ENCODE measurements at places on chromosomes 5 and 9.

GRCh38 chr9:19895006-19895405 lies 106.2 kb upstream of the SLC24A2 start:
- DNase-seq = no peak

DNA sequence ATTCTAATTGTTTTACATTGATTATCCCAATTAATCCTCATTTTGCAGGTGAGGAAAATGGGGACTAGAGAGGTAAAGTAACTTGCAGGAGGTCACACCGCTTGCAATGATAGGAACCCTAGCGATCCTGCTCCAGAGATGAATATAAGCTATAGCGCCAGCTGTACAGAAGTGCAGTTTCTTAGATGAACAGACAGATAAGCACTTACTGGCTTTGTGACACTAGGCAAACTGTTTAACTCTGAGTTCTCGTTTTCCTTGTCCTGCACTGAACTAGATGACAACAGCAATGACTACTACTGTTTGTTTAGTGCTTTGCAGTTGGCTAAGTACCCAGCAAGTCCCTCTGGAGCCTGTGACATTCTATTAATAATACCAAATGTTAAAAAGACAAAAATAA lies 11.1 kb downstream of the LHX6 start:
- no peak for DNase-seq

- DNase-seq = no peak
Measured at GRCh38 chr9:125404733-125405132, 143.1 kb downstream of the GAPVD1 start.

- peak; percentile 40 for DNase-seq
Measured at GRCh38 chr9:131799177-131799823, 59.4 kb upstream of the RAPGEF1 start.

GRCh38 chr5:124908581-124909451 lies 162.4 kb upstream of the ZNF608 start:
- no peak for DNase-seq

- DNase-seq = no peak
Measured at GRCh38 chr5:119287547-119288111, 68.2 kb upstream of the TNFAIP8 start.

GRCh38 chr9:129677456-129677855 lies 12.0 kb downstream of the PRRX2 start:
- DNase-seq = no peak

GRCh38 chr5:5381310-5381913 lies 41.1 kb upstream of the ICE1 start:
- no peak for DNase-seq

GRCh38 chr9:123073991-123074422 lies 40.5 kb downstream of the GPR21 start:
- no peak for DNase-seq

GRCh38 chr5:53039855-53040254 lies 50.7 kb downstream of the ITGA2 start:
- no peak for DNase-seq

DNA sequence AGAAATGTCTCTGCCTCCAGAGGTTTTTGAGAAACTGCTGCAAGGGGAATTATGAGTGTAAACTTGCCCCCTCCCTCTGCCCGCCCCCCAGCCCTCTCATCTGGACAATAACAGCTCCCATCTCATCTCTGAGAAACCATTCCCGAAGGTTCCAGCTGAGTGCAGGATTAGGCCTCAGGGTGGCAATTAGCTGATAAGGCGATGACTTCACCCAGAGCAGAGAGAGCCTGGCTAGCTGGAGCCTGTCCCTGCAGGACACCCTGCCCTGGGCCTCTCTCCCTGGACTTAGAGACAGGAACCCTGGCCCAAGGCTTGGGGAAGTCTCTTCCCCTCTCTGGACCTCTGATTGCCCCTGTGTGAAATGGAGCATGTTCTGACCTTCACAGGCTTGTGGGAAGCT lies 45.7 kb upstream of the HAND1 start:
- no peak for DNase-seq

- DNase-seq = no peak
Measured at GRCh38 chr5:141363952-141364660, at the start of gene PCDHGA5. Gene PCDHGA5 (plus strand): TSS chr5:141364162. CDS start chr5:141364331, 169 bp downstream.

DNA sequence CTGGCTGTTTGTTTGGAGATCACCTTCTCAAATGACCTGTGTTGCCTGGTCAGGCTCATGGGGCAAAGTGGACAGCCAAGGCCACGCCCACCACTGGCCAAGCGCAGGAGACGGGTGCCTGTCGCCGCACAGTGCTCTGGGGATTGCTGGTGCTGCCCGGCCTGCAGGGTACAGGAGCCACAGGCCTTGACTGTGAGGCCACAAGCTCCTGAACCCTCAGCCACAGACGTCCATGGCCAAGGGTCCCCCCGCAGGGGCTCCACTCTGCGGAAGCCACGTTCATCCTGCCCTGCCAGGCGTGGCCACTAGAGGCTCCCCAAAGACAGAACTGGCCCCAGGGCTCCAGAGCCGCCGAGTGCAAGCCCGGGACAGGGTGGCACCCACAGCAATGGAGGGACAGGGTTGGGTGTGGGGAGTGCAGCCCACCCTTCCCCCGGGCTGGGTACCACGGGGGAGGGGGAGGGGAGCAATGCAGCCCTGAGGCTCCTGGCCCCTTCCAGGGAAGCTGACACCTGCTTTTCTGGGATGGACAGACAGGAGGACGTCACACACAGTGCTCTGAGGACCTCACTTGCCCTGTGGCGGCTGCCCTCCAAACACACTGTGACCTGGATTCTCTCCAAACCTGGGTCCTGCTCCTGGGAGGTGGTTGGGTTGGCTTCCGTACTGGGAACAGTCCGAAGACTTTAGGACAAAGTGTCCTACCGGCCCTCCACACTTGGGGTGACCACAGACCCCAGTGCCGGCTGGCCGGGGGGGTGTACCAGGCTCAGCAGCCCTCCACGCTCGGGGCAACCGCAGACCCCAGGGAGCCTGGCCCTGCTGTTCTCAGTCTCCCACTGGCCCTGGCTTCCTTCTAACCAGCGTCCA lies 21.5 kb downstream of the TPPP start:
- DNase-seq = peak; percentile 89

GRCh38 chr9:131496844-131497405 lies 5.8 kb upstream of the POMT1 start:
- DNase-seq = no peak

DNA sequence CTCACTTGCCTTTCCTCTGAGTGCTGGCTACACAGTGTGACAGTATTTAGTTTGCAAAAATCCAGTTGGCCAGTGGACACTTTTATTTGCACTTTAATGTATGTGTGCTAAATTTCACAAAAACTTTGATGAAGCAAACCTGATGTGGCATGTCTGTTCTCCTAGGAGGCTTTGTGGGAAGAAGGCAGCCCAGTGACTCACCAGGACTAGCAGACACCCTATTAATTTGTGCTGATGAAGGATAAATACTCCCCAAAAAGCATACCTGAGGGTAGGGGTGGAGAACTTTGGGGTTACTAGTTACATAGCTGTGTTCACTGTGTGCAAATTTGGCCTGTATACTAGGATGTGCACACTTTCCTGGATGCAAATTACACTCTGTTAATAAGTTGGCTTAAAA lies 39.3 kb upstream of the IPPK start:
- no peak for DNase-seq

All from GM19239 (cell line).